NAMALWA (cell line): ENCODE measurements at places on chromosomes 2 and 18.
A peak's percentile ranks its signal among the peaks of the same experiment; 100 is the strongest.

GRCh38 chr2:236369661-236370062 lies 105.5 kb upstream of the ASB18 start:
- DNase-seq: no peak

DNA sequence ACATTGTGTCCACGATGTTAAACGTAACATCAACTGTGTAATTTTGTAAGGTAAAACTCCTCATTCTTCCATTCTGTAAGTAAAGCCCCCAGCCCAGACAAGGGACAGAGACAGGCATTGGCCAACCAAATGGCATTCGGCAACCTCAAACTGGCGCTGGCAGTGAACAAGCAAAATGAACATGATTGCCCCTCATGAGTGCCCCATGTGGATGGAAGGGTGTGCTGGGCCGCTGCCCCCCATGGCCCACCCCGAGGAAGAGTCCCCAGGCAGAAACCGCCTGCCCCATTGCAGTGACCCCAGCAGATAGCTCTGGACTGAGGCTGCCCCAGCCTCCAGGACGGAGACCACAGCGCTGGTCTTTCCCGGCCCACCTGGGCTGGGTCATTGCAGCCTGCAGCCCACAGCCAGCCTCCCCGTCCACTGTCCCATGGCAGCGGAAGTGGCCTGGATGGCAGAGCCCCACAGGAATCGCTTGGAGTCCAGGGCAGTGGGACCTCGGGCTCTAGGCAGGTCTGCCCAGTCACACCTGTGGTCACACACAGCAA lies 220.2 kb downstream of the HDAC4 start:
- DNase-seq: no peak

DNA sequence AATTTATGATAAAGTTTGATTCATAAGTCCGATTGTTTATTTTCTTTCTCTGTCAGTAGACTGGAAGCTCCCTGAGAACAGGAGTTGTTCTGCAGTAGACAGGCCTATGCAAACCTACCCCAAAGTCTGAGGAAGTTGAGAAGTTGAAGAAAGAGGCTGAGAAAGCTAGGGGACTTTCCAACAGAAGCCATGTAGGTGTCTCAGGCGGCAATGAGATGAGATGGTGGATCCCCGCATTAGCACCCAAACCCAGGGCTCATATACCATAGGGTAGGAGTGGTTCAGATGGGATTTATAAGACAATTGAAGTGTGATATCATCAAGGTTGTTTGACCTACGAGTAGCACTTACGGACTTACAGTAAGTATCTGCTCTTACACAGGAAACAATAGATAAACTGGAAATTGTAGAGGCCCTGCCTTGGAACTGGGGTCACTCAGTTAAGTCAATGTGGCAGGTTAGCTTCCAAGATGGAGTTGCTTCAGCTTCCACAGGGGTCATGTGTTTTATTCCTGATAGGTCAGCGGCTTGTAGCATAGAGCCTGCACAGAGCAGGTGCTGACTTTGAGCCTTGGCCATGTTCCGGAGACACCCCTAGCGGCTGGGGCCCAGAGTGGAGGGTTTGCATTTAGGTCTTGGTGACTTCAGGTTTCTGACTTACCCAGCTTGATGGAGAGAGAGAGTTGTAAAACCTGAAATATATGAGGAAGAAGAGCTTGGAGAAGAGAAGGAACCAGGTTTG lies 2.3 kb upstream of the PSD4 start:
- DNase-seq: no peak

DNA sequence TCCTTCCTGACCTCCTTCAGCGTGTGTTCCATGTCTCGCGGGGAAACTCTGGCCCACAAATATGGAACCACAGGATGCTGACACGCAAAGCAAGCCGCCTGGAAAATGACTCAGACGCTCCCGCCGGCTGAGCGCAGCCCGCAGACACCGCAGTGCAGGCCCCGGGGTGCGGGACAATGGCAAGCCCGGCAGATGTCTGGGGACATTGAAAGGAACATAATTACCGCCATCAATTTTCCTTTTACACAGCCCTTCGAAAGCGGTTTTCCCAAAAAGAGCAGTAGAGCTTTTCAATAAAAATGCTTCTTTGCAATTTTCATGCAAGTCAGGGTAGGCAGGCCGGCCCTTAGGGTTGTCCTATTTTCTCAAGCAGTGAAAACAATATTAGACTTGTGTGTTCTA lies 159.2 kb upstream of the SH3BP4 start:
- DNase-seq: no peak

- DNase-seq: no peak
Observed at GRCh38 chr2:71710367-71711132, 257.2 kb downstream of the DYSF start.

DNA sequence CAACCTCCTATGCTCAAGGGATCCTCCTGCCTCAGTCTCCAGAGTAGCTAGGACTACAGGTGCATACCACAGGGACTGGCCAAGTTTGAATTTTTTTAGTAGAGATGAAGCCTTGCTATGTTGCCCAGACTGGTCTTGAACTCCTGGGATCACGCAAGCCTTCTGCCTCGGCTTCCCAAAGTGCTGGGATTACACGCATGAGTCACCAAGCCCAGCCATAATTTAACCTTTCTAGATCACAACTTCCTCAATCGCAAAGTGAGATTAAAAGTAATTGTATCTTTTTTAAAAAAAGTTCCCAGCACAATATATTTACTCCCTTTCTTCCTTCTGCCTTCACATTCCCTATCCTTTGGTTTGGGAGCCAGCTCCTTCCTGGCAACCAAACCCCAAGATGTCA lies 5.8 kb upstream of the PPP1CB start:
- no peak for DNase-seq

- DNase-seq: no peak
Observed at GRCh38 chr2:44549856-44550255, 188.1 kb downstream of the CAMKMT start.

DNA sequence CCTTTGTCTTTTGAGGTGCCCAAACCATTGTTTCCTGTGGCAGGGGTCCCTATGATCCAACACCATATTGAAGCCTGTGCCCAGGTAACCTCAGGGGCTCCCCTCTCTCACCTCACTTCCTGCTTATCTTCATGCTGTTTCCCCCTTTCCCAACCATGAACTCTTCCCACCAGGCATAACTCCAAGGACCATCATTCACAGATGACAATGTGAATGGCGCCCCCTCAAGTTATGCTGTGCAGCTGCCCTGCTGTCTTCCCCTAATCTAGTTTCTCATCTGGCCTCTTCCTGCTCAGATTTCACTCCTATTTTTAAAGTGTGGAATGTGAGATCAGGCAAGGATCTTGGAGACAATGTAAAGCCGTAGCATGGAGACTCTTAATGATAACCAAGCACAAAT lies 1.4 kb downstream of the GMPPA start:
- no peak for DNase-seq

- no peak for DNase-seq
Observed at GRCh38 chr18:13420969-13421686, 202.6 kb downstream of the LDLRAD4 start.

- DNase-seq: peak; percentile 88
Observed at GRCh38 chr2:161843936-161844335, 219.7 kb downstream of the SLC4A10 start.

- no peak for DNase-seq
Observed at GRCh38 chr2:174945601-174946260, 59.5 kb downstream of the CHN1 start.

GRCh38 chr2:241980193-241980592 lies 110.7 kb downstream of the RTP5 start:
- no peak for DNase-seq

DNA sequence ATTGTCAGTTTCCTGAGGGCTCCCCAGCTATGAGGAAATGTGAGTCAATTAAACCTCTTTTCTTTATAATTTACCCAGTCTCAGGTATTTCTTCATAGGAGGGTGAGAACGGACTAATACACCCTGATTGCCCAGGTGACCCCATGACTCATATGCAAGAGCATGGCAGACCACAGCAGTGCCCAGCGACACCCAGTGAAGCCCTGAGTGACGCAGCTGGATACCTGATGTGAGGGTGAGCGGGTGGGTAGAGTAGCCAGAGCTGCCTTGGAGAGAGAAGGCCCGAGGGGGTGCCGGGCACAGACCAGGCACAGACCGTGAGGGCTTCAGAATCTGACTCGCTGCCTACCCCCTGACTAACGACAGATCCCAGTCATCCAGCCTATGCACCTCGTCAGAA lies 15.4 kb downstream of the ALPG start:
- DNase-seq: no peak

DNA sequence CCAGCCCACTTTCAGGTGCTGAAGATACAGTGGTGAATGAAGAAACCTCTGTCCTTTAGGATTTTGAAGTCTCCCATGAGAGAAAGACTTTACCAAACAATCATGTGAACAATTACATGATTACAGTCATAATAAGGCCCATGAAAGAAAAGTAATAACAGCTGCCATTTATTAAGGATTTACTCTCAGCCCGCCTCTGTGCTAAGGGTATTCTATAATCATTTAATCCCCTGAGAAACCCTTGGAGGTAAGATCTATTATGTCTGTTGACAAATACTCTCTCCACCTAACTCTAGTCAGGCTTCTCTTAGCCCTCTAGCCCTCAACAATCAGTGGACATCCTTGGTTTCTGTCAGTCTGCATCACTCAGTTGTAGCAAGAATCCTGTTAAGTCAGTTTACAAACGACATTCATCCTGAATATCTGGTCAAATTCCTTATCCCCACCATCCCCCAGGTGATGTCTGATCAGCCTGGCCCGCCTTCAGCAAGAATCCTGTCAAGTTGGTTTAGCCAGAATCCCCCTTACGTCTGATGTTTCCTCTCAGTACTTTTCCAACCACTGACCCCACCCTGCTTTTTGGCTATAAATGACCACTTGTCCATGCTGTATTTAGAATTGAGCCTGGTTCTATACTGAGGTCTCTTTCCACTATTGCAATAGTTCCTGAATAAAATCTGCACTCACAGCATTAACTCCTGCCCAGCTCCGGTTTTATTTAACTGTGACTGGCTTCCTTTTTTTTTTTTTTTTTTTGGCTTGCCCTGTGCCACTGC lies 12.2 kb upstream of the SOCS6 start:
- DNase-seq: no peak

- DNase-seq: no peak
Observed at GRCh38 chr2:16520891-16521290, 144.7 kb downstream of the CYRIA start.

GRCh38 chr2:38438133-38438882 lies 61.2 kb upstream of the ATL2 start:
- DNase-seq: no peak

DNA sequence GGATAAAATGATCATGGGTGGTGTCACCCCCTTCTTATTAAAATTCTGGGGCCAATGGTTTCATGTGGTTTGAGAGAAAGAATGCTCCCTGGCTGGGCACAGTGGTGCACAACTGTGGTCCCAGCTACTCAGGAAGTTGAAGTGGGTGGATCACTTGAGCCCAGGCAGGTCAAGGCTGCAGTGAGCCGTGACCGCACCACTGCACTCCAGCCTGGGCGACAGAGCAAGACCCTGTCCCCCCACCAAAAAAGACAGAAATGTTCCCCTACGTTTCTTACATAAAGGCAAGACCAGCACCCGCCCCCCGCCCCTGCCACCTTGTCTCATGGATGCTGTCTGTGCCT lies 53.0 kb upstream of the ID2 start:
- peak; percentile 9 for DNase-seq

DNA sequence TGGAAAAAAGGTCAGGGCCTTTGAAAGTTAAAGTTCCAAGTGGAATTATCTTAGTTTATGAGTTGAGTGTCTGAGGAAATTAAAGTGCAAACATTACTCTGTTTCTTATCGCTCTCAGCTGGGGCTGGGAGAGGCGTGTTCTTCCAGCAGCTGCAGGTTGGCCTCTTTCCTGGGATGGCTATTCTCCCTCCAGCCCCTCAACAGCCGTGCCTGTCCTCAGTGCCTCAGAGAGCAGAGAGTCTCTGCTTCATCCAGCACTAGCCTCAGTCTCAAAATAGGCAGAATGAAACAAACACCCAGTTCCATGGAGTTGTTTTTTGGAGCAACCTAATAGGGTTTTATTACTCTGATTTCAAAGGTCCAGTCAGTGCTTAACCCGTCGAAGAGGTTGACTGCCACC lies 298.1 kb downstream of the GALR1 start:
- no peak for DNase-seq

GRCh38 chr2:74198461-74199274 lies at the start of gene MTHFD2:
TSS of gene MTHFD2 (plus strand) at chr2:74198615. CDS start at chr2:74198642, 27 bp downstream.
- DNase-seq: peak; percentile 99
